ENCODE measurements at places on chromosomes 12 and 14. TPM values are rescaled to one million over a fixed set of nuclear protein-coding genes. Genes with fewer than 3 reads are reported as not detected.
A peak's percentile ranks its signal among the peaks of the same experiment; 100 is the strongest.

GALNT16 gene
- total RNA-seq: 16.1 TPM

KRT71 gene
- not detected for total RNA-seq

GRCh38 chr12:131896811-131897270 is 2.4 kb downstream of the ULK1 start:
- peak; percentile 95 for DNase-seq

GRCh38 chr12:80778005-80778541 is 61.4 kb downstream of the MYF5 start:
- peak; percentile 59 for DNase-seq

GRCh38 chr14:30015489-30015888 is 87.8 kb upstream of the PRKD1 start:
- DNase-seq: no peak

DNA sequence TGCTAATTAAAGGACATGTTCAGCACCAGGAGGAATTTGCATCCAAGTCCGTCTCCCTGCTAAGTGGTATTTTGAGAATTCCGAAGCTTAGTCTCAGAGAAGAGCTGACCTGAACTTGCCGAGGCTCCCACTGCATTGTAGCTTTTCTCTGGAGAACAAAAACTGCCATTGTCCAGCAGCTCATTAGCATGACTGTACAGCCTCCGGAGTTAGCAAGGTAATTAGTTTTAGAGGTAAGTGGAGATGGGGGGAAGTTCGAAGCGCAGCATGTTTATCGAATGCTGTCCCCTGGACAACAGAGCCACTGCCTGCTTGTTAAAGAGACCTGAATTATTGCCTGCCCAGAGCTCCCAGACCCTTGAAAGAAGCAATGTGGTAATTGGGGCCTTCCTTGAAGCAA is 160.3 kb upstream of the PELI2 start:
- DNase-seq: no peak

- DNase-seq: no peak
Observed at GRCh38 chr14:95700221-95700976, 13.5 kb downstream of the TCL1A start.

Measured in aorta (tissue), 5 donors.